Colonic mucosa (tissue), 4 donors: ENCODE measurements at places on chromosomes 4 and X. TPM values are rescaled to one million over a fixed set of nuclear protein-coding genes. Genes with fewer than 3 reads are reported as not detected.

Gene AKAP14
- total RNA-seq, result not detected

Gene GUCY2F
- not detected for total RNA-seq

Gene FABP2
- total RNA-seq, result 36.3 TPM

Gene GPM6B
- total RNA-seq, result 2.7 TPM

Gene SPANXC
- not detected for total RNA-seq

Gene TCEAL1
- 13.0 TPM for total RNA-seq

Gene C4orf50
- total RNA-seq, result 0.13 TPM

DNA sequence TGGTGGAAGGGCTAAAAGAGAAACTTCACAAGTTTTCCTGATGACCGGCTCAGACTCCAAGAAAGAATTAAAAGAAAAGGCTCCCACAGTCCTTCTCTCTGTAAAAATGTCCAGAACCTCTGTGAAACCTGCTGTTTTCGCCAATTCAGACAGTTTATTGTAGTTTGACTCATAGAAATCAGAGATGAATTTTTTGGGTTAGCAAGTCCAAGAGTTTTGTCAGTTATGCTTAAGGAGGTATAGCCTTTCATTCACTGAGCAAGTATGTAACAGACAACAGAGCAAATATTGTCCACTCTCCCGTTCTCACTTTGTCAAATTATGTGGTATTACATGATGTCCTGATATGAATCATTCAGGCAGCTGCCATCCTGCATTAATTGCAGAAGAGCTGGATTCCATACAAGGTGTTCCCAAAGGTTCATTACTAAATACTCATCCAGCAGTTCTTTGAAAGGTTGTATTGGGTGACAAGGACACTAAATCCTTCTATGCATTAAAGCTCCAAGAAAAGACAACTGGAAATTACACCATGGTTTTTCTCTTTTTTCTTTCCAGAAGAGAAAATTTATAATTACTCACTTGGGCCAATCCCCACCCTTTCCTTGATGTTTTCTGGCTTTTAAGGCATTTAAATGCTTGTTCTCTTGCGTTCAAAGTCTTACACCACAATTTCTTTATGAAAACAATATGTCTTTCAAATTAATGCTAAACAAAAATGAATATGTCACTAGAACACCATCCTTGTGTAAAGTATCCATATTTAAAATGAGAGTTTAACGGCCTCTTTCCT, 30.0 kb upstream of the PLAC1 start:
- no peak for DNase-seq

DNA sequence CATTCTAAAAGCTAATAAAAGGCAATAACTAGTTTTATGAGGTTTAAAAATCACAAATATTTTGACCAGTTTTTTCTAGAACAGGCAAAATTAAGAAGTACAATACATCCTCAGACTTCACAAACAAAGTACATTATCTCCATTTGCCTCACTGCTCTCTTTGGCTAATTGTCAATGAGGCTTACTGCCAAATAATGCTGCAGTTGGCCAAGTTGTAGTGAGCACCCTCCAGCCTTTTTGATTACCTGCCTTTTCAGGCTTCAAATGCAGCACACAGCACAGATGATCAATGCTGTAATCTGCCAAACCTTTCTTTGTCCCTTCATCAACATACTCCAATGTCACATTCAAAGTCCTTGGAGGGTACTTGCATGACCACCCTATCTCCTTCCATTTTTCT, 605.2 kb downstream of the KLHL13 start:
- no peak for DNase-seq

DNA sequence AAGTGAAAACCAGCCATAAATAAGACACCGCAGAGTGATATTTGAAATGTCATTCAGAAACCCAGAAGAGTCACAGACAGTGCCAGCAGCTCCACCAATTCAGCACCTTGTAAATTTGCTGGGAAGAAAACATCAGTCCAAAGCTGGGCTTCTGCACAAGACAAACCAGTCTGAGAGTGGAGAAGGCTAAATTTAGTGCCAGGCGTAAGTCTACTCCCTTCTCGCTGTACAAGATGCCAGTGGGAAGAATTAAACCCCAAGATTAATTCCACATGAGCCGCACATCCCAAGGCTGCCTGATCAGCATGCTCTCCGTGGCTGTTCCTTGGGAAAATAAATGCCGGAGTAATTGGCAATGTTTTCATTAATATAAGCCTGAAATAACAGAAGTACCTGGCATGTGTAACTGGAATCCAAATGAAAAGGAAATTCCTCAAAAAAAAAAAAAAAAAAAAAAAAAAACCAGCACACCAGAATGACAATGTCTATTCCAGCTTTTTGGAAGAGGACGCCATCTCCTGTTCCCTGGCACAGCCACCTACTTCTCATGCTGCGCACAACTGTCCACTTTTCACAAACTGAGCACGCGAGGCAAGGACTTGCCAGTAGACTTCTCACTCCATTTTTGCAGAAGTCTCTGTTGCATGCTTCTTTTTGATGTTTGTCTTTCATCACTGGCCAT, 95.5 kb downstream of the NSUN7 start:
- DNase-seq, result no peak

DNA sequence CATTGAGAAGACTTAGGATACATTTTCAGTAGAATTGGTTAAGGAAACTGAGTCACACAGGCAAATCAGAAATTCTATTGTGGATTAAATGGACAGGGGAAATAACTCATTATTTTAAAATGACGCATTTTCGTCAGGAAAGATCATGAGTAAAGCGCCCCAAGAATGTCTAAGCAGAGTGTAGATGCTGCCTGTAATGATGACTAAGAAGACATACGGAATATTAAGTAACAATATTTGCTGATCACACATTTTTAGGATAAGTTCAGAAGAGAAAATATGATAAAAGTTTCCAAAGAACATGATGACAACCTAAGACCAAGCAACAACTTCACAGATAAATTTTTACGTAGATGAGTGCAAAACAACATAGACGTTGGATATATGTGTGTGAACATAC, 596.3 kb upstream of the TENM3 start:
- no peak for DNase-seq

GRCh38 chr4:4962928-4963327, 56.3 kb downstream of the CYTL1 start:
- DNase-seq, result no peak

DNA sequence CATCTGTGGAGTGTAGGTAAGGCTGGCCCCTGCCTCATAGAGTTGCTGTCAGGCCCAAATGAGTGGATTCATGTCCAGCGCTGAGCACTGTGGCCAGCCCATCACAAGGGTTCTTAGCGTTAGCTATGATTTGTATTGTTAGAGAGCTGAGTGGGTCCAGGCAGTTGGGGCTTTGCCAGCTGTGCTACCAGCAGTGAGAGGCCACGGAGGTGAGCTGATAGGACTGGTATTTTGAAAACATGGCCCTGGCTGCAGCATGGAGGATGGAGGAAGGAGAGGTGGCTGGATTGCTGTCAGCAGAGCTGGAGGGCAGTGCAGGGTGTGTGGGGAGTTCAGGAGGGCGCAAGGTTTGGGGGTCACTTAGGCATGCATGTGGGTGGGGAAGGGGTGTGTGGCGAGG, 69.8 kb downstream of the PSAPL1 start:
- DNase-seq, result no peak

- DNase-seq, result no peak
These were observed 185.3 kb upstream of the BCOR start for GRCh38 chrX:40282946-40283660.

GRCh38 chrX:140815868-140816267, 106.3 kb downstream of the LINC00632 start:
- no peak for DNase-seq

GRCh38 chrX:66000628-66001272, 39.1 kb downstream of the VSIG4 start:
- DNase-seq, result no peak

DNA sequence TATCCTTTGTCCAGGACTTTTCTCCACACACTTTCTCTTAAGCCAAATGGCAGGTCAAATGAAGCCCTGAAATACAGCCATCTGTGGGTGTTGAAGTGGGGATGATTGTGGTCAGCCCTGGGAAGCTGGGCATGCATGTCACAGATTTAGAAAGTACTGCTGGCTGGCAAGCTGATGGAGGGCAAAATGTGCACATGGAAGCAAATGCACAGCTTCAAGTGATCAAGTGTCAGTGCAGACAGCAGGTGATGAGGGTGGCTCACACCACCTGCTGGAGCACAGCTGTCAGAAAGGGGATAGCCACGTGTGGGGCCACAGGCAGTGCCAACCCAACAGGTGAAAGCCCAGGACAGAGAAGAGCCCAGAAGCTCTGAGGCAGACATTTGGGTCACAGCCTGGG, 40.3 kb upstream of the ATXN3L start:
- DNase-seq, result no peak

- DNase-seq, result no peak
These were observed 11.0 kb downstream of the CUL4B start for GRCh38 chrX:120549483-120550452.
